NCI-H187 (cell line): ENCODE measurements at places on chromosomes 5 and 9.

DNA sequence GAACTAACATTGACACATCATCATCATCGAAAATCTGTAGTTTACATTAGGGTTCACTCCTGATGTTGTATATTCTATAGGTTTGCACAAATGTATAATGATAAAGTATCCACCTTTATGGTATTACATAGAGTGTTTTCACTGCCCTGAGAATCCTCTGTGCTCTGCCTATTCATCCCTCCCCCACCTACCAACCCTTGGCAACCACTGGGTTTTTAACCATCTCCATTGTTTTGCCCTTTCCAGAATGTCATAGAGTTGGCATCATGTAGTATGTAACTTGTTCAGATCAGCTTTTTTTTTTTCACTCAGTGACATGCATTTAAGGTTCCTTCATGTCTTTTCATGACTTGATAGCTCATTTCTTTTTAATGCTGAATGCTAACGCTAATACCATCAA, 106.0 kb downstream of the ARHGEF28 start:
- DNase-seq: no peak

DNA sequence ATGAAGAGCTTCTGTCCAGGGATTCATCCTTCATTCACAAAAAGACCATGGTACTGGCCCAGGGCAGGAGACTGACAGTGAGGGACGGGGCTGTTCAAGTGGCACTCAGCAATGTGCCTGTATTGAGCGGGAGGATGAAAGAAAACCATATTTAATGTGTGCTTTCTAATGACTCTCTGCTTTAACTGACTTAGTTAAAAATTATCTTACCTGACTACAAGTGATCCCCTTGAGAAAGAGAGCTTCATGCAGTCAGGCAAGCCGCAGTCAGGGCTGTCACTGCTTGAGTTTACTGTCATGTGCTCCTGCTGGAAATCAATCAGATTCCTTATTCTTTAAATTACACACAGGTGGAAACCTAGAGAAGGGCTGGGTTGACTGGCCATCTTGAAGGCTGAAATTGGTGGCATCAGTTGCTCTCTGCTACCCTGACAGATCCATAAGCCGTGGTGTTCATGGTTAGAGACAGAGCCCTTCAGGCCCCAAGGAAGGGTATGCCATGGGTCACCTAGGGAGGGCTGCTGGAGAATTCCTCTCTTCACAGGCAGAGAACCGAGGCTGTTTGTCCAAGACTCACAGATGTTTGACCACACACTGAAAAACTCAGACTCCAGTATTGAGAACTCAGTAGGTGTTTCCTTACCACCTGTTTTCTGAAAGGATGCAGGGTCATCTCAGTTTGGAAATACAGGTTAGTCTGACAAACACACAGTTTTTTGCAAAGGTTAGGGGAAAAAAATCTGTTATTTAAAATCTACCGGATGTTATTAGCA, 70.9 kb downstream of the TRIO start:
- DNase-seq: no peak

DNA sequence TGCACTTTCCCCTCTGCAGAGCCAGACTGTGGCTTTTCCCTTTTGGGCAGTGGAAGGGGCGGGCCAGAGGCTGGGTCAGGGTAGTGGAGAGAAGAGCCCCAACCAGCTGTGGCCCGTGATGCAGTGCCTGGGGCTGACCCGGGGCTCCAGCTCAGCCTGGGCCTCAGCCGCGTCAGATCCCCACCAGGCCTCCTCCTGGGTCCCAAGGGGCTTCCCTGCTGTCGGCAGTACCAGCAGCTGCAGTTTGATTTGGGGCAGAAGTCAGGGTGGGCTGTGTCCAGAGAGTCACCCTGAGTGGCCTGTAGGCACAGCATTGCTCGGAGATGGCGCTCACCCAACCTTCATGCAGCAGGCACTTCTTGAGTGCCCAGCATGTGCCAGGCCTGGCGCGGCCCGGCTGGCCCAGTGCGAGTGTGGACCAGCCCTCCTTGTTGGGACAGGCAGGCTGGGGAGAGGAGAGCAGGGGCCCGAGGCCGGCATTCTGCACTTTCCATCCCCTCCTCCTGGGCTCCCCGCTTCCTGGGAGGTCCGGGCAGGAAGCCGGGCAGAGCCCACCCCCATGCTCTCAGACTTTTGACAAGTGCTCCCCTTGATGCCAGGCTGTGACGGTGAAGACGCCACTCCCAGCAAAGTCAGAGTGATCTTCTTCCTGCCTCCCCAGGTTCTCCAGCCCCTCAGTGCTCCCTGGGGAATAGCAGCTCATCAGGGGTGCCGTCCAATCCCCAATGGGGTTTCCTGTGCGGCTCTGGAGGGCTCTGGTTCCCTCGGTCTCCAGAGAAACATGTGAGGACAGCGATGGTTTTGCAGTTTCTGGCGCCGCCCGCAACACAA, 88.3 kb upstream of the COL5A1 start:
- no peak for DNase-seq

DNA sequence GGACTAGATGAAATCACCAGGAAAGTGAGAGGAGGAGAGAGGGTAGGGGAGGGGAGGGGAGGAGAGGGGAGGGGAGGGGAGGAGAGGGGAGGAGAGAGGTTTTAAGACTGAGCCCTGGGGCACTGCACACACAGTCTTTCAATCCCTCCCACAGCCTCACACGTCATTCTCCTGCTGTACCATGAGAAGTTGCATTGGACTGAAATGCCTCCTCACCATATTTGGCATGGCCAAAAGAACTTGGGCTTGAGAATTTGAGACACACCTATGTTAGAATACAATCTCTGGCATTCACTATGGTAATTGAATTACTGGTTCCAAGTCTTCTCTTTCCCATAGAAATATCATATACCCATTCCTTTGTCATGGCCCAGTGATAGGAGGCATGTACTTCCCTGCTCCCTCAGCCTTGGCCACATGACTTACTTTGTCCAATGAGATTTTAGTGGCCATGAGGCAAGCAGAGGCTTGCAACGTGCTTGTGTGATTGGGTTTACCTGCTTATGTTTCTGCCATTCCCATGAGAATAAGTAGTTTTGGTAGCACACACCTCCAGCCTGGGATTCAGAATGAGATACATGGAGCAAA, 133.3 kb upstream of the SMARCA2 start:
- DNase-seq: no peak

DNA sequence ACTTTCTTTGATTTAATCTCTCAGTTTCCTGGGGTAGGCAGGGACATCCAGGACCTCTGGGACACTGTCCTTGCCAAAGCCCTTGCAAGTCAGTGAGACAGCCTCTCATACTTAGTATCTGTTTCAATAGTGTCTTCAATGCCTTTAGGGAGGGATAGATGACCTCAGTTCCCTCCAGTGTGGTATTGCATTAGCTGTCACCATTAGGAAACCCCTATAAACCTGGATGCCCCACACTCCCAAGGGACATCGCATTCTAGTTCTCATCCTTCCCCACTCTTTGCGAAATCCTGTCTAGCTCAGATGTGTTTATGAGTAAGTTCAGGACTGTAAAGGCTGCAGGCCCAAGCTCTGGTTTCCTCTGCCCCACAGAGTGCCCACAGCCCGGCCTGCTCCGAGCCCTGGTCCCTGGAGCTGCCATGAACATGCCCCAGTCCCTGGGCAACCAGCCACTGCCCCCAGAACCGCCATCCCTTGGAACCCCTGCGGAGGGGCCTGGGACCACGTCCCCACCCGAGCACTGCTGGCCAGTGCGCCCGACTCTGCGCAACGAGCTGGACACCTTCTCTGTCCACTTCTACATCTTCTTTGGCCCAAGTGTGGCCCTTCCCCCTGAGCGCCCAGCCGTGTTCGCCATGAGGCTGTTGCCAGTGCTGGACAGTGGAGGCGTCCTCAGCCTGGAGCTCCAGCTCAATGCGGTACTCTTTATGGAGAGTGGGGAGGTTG, 13.2 kb downstream of the TMEM8B start:
- DNase-seq: no peak
